Foreskin fibroblast (primary cell): ENCODE measurements at places on chromosomes 13 and 19.
A peak's percentile ranks its signal among the peaks of the same experiment; 100 is the strongest.

DNA sequence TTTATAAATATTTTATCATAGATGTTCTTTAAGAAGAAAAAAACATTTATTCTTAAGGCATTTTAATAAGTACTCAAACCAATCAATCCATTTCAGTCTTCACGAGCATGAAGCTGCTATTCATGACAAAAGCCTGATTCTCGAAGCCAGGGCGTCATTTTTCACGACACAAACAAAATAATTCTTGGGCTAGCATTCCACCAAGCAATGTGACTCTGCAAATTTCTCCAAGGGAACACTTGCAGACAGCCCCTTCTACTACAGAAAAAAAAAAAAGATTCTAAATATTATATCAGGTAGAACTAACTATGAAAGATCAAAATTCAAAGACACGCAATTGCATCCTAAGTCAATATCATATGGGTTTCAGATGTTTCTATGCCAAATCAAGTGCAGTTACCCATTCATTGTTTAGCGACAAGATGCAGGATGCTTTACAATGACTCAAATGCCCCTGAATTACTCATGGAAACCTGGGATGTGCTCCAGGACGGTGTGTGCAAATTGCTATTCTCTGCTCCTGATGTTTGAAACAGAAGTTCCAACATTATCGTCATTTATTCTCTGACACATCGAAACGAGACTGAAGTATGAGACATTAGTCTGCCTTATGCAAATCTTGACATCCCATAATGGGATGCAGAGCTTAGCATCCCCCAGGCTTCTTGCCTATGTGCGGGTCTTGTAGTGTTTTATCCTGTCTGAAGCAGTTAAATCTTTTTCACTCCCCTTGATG, 517.7 kb downstream of the MYO16 start:
- peak; percentile 94 for DNase-seq

GRCh38 chr19:27964185-27964584, 1248.8 kb downstream of the UQCRFS1 start:
- DNase-seq, result no peak

DNA sequence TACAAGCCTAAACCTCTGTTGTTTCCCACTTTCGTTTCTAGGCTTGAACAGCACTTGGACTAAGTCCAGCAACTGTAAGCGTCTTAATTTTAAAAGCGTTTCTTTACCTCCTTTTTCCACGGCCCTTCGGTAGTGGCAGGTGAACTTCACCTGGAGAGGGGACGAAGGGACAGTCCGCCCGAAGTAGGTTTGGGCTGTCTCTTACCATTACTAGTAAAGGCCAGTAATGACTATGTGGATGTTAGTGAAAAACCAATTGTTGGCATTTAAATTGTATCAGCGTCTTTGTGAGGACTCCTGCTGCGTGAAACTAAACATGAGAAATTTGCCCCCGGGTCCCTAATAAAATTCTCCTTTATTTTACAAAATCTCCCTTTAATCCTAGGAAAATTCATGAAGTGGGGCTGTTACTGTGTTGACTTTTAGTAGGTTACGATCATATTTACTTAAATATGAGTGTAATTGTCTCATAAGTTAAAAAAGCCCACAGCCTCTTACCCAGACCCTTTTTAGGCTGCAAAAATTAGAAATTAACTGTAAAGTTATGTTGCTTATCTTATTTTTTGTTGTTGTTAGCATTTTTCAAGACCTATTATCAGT, 983 bp downstream of the ITM2B start:
- DNase-seq, result no peak

GRCh38 chr19:10259162-10259905, 7.3 kb downstream of the MRPL4 start:
- peak; percentile 88 for DNase-seq

GRCh38 chr13:40648040-40648439, 18.4 kb downstream of the FOXO1 start:
- no peak for DNase-seq

- no peak for DNase-seq
Observed at GRCh38 chr13:73187106-73187505, 128.3 kb downstream of the KLF5 start.

- DNase-seq, result peak; percentile 76
Observed at GRCh38 chr13:51397262-51397941, 55.4 kb downstream of the INTS6 start.

DNA sequence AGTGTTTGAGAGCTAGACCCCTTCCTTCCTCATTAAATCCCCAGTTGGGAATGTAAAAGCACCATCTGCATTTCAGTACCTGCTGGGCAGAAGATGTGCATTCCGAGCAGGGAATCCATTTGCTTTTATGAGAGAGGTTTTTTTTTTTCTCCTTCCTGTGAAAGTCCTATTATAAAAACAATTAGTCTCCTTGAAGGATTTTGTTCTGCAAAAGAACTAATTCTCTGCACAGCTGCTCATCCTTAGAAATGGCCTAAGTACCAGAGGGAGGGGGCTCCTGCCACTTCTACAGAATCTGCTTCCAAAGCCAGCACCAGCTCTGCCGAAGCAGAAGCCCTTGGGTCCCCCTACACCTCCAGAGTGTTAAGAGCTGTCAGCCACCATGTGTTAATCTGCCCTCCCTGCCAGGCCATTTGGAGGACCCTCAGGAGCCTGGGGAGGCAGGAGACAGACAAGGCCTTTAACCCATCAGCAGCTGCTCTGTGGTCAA, 36.4 kb upstream of the SERPINE3 start:
- no peak for DNase-seq

- DNase-seq, result no peak
Observed at GRCh38 chr13:46386392-46387063, 524 bp downstream of the RUBCNL start.

DNA sequence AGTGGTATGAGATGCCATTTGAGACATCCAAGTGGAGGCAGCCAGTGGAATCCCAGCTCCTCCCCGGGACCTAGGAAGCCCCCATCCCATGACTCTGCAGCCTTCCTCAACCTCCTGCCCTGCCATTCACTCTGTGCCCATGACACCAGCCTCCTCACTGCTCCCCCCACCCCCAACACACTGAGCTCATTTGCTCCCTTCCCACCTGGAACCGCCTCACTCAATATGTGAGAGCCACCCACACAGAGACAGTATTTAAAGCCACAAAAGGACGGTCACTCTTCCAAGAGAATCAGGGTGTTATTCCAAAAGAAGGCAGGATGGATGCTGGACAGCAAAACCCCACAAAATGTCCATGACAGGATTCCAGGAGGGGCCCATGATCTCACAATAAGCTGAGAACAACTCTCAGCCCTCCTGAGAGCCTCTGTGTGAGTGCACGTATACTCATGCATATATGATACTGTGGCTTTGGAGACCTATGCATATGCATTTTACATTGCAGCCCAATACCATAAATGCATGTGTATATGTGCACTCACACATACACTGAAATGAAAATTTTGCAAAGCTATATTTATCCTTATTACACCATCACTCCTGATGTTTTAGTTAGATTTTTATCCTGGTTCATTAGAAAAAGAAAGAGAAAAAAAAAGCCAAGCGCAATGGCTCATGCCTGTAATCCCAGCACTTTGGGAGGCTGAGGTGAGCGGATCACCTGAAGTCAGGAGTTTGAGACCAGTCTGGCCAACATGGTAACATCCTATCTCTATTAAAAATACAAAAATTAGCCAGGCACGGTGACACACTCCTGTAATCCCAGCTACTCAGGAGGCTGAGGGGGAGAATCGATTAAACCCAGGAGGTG, 10.8 kb upstream of the RANBP3 start:
- no peak for DNase-seq

DNA sequence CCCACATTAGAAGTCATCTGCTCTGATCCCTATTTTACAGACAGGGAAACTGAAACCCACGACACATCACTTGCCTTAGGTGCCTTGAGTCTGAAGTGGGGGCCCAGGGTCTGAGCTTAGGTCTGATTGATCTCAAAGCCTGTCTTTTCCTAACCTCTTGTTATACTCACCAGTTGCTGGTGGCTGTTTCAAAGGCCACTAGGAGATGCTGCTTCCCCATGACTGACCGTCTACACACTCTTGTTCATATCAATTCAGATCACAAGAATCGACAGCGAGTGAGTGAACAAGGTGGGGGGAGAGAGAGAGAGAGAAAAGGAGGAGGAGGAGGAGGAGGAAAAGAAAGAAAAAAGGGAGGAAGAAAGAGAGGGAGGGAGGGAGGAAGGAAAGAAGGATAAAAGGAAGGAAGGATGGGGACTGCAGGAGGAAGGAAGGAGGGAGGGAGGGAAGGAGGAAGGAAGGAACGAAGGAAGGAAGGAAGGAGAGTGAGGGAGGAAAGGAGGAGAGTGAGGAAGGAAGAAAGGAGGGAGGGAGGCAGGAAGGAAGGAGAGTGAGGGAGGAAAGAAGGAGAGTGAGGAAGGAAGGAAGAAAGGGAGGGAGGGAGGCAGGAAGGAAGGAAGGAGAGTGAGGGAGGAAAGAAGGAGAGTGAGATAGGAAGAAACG, 3.3 kb downstream of the OR10H1 start:
- DNase-seq, result no peak

DNA sequence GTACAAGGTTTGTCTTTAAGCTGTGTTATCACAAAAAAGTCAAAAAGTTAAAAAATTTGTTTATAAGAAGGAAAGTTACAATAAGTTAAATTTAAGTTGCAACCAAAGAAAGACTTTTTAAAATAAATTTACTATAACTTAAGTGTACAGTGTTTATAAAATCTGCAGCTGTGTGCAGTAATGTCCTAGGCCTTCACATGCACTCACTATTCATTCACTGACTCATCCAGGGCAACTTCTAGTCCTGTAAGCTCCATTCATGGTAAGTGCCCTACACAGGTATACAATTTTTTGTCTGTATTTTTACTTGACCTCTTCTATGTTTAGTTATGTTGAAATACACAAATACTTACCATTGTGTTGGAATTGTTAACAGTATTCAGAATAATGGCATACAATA, 667.9 kb upstream of the SLITRK5 start:
- DNase-seq, result no peak

- DNase-seq, result no peak
Observed at GRCh38 chr19:33397536-33398360, 24.2 kb downstream of the CEBPG start.

GRCh38 chr19:32041681-32042292, 303.6 kb upstream of the ZNF507 start:
- peak; percentile 16 for DNase-seq

GRCh38 chr13:41327994-41328790, 17.1 kb downstream of the NAA16 start:
- DNase-seq, result peak; percentile 24

- peak; percentile 27 for DNase-seq
Observed at GRCh38 chr19:52336791-52337381, 843 bp downstream of the ZNF610 start.

DNA sequence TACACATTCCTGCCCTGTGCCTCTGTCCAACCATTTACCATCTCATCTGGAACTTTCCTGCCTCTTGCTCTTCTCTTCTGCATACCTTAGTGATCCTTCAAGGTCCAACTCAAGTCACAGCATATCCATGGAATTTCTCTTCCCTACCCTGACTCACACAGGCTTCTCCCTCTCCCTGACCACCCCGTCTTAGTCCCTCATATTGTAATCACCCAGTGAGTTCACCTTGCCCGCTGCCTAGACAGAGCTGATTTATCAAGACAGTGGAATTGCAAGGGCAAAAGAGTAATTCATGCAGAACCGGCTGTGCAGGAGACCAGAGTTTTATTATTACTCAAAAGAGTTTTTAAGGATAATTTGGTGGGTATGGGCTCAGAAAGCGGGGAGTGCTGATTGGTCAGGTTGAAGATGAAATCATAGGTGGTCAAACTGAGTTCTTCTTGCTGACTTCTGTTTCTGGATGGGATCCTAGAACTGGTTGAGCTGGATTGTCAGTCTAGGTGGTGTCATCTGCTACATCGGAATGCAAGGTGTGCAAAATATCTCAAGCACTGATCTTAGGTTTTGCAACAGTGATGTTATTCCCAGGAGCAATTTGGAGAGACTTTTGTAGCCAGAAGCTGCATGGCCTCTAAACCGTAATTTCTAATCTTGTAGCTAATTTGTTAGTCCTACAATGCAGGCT, 67.2 kb downstream of the HSPH1 start:
- DNase-seq, result no peak

DNA sequence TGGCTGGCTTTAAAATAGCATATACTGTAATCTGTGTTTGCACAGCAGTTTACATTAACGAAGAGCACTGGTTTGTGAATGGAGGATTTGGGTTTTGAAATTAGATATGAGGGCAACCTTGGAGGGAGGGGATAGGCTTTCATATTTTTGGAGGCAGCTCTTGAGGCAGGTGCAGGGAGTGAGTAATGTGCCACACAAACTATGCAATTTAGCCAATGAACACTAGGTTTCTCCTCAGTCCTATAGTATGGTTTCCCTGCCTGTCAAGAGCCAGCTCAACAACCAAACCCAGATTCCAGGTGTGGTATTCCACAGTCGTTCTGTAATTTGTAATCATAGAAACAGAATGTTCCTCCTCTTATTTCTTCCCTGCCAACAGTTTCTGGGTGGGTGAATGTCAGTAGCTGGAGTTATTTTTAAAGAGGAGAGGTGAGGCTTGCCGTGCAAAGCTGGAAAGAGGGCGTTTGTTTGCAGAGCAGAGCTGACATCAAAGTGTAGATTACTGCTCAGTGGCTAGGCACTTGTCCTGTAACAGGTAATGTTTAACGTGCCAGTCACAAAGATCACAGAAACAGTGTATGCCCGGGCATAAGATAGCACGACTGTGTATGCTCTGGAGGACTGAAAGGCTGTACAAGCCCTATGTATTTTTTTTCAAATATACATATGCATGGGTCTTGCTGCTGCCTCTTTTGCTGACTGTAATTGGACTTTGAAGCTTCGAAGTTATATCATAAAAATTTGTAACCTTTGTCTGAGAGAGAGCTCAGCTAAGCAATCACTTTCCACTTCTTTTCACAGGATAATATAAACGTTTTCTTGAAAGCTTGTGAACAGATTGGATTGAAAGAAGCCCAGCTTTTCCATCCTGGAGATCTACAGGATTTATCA, 124.2 kb downstream of the LMO7 start:
- DNase-seq, result no peak

DNA sequence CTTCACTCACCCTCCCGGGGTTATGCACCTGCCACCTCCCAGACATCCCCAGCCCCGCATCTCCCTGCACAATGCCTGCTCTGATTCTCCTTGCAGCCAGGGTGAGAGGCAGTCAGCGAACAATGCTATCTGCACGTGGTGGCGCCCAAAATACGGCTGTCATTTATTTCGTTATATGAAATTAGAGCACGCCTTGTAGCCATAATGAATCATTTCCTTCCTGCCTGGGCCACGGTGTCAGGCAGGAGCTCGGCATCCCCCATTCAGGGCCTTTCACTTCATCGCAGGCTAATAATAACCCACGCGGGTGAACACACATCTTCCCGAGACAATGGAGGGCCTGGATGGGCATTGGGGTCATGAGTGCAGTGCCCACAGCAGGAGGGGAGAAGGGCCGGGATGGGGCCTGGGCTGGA, 143.8 kb upstream of the ZNF507 start:
- no peak for DNase-seq

- DNase-seq, result peak; percentile 35
Observed at GRCh38 chr13:28529836-28530235, 34.9 kb upstream of the FLT1 start.

GRCh38 chr13:100875392-100876043, 200.9 kb upstream of the TMTC4 start:
- DNase-seq, result peak; percentile 89
